T1000 (cell line): ENCODE measurements at places on chromosomes 6 and 20.

DNA sequence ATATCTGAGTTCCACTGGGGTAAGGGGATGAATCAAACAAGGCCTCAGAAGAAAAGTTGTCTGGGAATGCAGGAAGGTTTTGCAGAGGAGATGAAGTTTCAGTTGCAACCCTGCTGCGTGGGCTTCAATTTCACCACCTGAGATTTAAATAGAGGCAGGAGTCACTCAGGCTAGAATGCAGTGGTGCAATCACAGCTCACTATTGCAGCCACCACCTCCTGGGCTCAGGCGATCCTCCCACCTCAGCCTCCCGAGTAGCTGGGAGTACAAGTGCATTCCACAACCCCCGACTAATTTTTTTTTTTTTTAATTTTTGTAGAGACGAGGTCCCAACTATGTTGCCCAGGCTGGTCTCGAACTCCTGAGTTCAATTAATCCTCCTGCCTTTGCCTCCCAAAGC lies 1.5 kb upstream of the ZNF165 start:
- no peak for DNase-seq

- no peak for DNase-seq
These were observed 312.1 kb upstream of the MAN1A1 start for GRCh38 chr6:119661628-119662027.

DNA sequence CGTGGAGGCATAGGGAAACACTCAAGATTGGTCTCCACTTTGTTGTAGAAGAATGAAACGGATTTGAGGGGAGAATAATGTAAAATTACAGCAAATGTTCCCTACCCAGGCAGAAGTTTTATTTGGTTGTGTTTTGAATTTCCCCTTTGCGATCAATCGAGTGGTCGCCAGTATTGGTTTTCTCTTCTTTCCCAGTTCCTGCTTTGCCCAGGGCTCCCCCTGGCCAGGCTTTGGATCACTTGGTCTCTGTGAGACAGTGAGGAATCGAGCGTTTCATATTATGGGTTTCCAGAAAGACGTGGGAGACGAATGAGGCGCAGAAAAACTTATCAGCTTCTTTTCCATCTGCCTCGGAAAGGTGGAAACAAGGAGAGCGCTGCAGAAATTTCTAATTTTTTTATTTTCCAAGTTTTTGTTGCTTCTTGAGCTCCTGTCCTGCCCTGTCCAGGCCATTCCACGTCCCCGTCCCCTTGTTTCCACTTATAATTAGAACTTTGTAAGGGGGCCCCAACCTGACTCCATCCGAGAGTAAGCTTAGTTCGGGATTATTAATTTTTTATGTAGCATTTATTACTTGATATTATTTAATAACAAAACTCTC lies 7.5 kb upstream of the TBX18 start:
- no peak for DNase-seq

DNA sequence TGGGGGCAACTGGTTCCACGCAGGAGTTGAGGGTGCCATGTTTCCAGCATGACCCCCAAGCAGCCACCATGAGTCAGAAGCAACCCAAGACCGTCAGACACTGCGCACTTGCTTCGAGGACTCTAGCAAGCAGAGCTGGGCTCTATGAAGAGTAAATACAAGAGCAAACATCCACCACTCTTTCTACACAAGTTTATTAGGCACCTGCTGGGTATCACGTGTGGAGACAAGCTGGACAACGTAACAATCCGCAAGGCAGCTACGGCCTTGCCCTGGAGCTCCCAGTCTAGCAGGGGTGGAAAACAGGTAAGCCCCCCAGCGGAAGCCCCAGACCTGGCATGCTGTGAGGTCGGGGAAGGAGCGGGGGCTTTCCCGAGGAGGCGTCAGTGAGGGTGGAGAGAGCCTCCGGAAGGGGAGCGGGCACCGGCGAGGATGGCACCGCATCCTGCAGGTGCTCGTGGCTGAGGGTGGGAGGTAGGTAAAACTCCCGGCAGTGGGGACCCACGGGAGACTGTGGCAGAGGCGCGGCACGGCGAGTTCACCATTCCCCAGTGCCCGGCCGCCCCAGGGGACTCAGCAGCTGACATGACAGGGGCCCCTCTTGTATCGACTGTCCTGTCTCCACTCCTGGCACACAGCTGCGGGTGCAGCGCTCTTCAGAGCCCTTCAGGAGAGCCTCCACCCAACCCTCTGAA lies 33.6 kb downstream of the GNAS-AS1 start:
- DNase-seq: no peak

DNA sequence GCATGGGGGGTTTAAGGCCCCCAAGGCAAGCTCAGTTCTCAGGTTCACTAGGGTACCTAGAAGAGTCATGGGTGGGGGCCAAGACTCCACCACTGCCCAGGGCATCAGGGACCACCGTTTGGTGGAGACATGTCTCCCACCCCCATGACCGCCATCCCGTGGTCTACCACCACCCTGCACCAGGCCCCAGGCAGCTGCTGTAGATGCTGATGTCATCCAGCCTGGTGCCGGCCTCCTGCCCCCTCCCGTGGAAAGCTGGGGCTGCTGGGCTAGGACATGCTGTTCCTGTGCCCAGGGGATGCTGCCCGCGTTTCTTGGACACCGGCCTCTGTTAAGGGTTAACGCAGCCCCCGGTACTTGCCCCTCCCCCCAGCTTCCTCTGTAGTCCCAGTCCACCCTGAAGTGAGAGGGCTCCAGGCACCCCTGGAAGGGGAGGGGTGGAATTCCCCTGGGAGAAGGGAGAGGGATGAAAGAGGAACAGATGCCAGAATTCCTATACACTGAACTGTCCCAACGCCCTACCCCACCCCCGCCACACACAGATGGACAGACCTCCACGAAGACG lies 587 bp downstream of the IP6K3 start:
- peak; percentile 37 for DNase-seq

DNA sequence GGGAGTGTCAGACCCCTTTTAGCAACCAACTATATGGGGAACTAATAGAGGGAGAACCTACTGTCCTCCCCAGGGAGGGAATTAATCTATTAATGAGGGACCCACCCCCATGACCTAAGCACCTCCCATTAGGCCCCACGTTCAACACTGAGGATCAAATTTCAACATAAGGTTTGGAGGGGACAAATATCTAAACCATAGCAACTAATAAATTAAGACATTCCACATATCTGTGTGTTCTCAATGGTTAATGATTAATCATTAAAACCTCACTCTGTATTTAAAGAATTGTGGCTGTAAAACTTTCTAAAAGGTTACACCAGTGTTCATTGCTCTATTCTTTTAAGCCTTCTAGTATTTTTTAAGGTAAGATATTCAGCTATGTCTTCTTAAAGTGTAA lies 500.4 kb upstream of the SULF2 start:
- no peak for DNase-seq

DNA sequence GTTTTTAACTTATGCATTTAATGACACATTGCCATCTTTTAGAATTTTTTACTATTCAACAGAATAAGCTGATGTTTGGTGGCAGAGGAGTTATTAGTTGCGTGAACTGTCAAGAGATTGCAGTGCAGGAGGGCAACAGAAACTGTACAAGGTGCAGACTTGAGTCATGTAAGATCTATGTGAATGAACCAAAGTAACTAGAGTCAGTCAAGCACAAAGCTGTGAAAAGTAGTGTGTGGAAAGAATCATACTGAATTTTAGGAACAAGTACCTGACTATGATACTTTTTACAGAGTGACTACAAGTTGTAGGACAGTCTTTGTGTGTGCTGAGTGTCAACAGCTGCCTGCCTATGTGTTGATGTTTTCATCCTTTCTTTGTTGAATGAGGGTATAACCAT lies 2.7 kb upstream of the C6orf163 start:
- DNase-seq: no peak

DNA sequence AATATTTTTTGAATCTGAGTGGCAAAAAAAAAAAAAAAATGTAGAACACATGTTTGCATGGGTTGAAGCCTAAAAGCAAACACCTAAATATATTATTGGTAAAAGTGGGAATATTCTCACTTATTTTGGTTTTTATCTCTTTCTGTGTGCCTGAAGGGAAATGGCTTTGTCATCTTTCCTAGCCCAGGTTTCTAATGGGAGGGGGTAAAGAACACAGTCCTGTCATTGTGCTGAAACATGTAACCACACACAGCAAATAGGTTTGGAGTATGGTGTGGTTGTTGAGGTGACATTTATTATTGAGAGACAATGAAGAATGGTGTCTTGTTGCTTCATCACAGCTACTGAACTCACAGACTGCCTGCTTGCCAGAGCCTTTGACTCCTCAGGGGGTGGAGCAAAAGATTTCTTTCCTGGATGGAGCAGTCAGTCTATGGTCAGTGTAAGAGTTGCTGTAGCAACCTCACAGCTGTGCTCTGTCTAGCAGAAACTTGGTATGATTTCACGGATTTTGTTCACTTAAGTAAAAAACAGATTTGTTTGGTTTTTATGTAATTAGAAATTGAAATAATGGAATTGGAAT lies 70.2 kb downstream of the CEP57L1 start:
- no peak for DNase-seq

DNA sequence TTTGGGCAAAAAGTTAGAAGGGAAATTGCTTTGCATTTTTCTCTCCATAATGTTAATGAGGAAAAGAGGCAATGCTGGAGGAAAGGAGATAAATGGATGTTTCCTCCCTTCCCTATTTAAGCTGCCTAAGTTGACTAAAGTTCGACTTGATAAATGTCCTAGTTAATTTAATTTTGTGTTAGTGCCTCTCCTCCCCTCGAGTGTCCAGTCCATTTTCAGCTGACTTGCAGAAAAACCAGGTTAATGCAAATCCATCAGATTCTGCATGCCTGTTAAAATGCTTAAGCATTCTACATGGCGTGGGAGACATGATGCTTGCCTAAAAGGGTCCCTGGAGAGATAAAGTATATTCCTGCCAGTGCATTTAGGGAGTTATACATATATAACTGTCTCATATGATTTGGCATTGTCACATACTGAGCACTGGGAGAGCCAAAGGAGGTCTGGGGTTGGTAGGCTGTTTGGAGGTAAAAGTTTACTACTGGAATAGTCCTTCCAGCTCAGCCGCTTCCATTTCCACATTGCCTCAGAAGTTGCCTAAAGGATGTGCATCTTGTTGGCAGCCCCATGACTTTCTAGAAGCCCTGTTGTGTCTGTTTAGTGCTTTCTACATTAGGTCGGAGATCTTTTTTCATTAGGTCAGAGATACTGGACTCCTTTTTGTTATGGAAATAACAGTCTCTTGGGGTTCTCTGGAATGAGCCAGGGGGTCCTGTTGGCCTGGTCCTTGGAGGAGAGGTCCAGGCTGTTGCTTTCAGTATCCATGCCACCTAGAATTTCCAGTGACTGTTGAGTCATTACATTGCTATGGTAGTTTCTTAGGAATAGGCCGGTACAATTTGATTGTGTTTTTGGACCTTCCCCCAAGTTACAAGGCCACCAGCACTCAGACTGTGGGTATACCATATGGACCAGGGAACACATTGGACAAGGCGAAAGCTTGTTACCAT lies 30.4 kb downstream of the JARID2 start:
- no peak for DNase-seq

DNA sequence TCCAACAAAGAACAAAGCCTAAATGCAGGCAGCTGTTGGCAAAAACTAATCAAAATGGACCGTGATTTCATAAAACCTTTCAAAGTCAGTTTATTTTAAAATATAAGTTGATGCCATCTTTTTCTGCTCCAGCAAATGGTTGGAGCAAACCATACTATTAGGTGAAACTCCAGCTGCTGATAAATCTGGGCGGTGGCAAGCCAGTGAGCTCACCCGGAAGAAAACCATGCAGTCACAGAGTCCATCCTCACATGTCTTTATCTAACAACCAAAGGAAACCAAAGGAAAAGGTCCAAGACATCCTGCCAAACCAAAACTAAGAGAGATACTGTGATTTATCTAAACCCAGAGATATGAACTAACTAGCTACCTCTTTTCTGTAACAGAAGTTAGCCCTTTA lies 72.6 kb downstream of the HIVEP2 start:
- DNase-seq: no peak

- DNase-seq: no peak
These were observed 633.1 kb downstream of the PTPRT start for GRCh38 chr20:42556575-42556974.

DNA sequence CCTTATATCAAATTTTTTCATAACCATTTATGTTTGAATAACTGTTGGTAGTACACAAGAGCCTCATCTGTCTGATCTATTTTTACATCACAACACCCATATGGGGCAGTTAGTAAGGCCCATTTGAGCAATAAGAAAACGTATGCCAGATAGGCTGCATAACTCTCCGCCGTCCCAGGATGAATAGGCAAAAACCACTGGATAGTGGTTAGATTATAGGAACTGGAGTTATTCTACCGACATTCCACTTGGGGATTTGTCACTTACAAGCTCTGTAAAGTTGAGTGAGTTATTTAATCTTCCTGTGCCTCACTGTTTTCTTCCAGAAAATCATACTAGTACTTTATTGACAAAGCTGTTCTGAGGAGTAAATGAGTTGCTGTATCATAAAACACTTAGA lies 881.9 kb downstream of the QKI start:
- no peak for DNase-seq

DNA sequence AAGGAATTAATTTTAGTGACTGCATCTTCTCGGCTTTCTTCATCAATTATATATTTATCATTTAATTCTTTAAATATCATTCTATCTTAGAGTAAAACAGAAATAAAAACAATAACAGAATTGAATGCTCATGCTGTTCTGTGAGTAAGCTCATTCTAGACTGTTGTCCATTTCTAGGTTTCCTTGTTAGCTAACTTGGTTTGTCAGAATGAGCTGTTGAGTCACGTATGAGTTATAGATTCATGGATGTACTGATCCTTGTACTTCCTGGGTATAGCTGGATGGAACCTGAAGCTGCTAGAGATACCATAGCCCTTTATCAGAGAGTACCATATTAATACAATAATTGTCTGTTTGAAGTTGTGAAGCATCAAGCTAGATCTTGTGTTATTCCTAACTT lies 515.3 kb downstream of the TENT5A start:
- no peak for DNase-seq

GRCh38 chr6:1645466-1646185 lies 35.9 kb downstream of the FOXC1 start:
- DNase-seq: no peak

DNA sequence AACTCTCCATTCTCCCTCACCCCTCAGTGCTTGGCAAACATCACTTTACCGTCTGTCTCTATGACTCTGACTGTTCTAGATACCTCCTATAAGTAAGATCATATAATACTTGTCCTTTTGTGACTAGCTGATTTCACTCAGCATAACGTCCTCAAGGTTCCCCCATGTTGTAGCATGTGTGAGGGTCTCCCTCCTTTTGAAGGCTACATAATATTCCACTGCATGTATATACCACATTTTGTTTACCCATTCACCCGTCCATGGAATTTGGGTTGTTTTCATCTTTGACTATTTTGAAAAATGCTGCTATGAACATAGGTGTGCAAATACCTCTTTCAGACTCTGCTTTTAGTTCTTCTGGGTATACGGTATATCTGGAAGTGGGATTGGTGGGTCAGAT lies 28.3 kb downstream of the CTCFL start:
- DNase-seq: no peak

GRCh38 chr6:74997646-74998045 lies 208.2 kb downstream of the COL12A1 start:
- DNase-seq: no peak

GRCh38 chr6:90227213-90227612 lies 69.4 kb downstream of the BACH2 start:
- DNase-seq: no peak

GRCh38 chr6:26170181-26170580 lies 83.0 kb downstream of the HFE start:
- no peak for DNase-seq
